ENCODE measurements at places on chromosomes 2 and 18.

DNA sequence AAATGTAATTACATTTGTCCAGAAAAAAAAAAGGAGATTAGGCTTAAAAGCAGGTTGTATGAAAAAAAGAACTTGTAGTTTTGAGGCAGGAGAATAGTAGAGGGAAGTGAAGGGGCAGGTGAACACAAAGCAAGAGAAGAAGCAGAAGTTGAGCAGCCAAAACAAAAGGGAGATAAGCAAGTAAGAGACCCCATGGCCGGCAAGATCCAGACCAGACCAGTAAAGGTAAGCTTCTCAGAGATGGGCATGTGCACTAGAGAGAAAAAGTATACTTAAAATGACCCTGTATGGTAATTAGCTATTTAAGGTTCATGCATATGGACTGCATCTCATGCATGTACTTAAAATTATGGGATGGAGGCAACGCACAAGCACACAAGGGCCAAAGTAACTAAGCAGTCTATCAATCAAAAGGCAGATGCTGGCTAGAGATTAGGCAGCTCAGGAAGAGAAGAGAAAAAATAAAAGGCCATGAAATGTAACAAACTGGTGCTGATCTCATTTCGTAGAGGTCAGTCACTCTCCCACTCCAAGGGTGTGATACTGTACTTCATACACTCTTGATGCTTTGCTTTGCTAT, 9.7 kb downstream of the SIGLEC15 start:
- no peak for DNase-seq

GRCh38 chr2:3780477-3781402, 77.4 kb downstream of the DCDC2C start:
- DNase-seq: peak; percentile 75

DNA sequence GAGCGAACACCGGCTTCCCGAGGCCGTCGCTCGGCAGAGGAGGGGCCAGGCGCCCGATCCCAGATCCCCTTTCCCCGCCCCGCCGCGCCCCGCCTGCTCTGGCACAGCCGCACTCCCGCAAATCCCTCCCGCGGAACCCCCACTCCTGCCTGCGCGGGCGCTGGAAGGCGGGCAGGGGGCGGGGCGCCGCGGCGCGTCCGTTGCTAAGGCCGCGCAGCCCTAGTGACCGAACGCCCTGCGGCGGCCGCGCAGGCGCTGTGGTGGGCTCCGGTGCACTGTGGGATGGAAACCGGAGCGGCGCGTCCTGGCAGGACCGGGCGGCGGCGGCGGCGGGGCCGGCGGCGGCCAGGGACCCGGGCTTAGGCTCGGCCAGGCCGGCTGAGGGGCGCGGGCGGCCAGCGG, at the start of gene TRAF3IP1:
Gene TRAF3IP1 (plus strand): TSS at position 273 of the 402 bp plus-strand sequence. CDS start 145 bp downstream, outside the sequence.
- DNase-seq: peak; percentile 95

- DNase-seq: no peak
These were observed 33.1 kb upstream of the YPEL5 start for GRCh38 chr2:30113617-30114293.

DNA sequence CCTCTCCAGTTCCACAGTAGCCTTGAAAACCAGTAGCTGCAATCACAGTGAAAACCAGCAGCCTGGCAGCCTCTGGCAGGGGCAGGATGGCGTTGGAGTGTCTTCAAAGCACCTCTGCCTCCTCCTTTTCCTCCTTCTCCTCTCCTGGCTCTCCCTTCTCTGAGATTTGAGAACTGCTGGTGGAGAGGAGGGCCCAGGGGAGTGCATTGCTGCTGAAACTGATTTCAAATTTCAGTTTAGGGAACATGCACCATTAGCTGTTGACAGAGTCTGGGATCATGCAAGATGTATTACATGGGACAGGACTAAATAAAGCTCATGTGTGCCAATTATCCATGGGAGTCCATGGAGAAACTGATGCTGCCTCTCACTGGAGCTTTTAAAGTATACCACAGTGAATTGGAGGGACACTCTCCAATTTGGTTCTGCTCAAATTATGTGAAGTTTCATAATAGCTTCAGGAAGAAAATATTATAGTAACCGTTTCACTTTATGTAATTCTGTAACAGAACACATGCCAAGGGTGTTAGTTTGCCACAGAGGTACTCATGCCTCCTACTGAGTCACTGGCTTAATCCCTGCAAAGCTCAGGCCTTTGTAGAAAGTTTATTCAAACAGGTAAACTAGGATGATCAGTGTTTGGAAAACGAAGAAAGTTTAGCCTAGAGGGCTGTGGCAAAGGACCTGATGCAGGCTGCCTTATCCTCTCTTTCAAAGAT, 146.1 kb downstream of the PRPF40A start:
- no peak for DNase-seq

DNA sequence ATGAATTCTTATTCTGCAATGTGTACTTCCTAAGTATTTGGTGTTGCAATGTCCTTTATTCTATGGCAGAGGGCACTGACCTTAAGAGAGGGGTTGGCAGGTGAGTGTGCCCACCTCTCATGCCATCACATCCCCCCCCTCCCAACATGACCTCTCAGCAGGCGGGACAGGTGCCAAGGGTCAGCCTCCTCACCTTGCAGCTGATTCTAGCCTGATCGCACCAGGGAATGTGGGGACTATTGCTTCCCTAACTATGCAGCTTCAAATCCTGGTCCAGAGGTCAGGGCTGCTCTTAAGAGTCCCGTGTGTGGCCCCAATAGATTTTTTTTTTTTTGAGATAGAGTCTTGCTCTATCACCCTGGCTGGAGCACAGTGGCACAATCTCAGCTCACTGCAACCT, 9.5 kb downstream of the HJURP start:
- no peak for DNase-seq

DNA sequence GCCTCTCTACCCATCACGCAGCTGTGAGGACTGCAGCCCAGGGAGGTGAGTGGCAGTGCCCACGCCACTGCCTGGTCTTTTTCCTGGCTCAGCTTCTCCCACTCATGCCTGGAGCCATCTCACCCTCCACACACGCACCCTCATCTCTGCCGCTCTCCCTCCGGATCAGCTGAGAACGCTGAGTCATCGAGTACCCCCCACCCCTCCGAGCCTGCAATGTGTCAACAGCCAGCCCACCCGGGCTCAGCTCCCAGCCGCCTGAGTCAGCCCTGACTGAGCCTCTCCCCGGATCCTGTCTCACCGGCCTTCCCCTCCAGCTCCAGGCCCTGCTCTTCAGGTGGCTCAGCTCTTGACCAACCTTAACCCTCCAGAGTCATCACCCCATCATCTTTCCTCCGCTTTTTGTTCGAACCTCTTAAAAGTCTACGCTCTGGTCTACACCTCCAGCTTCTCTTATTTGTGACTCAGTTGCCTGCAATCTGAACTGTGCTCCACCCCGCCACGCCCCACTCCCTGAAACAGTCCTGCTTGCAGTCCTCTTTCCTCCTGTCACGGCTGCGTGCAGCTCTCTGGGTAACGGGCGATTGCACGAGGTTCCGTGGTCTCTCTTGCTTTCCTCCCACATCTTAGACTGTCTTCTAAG, 94.4 kb upstream of the ASAP2 start:
- no peak for DNase-seq

GRCh38 chr2:99618579-99619097, 128.8 kb upstream of the REV1 start:
- DNase-seq: no peak

DNA sequence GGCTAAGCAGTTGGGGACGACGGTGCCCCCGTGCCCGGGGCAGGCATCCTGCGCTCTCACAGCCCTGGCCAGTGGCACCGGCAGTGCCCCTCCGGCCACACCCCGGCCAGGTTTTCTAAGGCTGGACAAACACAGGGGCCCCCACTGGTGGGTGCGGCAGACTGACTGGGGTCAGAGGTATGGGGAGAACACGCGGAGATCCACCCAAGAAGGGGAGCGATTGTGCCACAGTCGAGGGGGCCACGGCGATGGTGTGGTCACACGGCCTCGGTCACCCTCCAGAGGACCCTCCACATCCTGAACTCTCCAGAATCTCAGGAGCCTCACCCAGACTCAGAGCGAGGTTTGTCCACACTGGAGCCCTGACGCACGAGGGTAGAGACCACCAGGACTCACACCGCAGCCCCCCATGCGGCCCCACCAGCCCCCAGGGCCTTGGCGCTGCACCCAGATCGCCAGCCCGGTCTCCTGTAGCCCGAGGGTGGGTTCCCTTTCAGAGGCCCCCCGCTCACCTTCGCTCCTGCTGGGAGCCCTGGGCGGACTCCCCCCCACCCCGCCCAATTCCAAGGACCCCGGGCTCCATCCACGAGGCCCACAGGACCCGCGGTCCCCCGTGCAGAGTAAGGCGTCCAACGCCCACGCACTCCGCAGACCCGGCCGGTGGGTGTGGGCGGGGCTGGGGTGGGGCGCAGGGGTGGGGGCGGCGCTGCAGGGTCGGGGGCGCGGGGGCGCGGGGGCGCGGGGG, 15.2 kb downstream of the PDCD1 start:
- no peak for DNase-seq

- DNase-seq: no peak
These were observed 62.2 kb downstream of the KCNE4 start for GRCh38 chr2:223114170-223114569.

Data from activated effector memory CD4-positive, alpha-beta T cell treated with anti-CD3 and anti-CD28 coated beads, Interleukin-2, amount 50 U/mL, for 16 hours (primary cell).